Activated CD8-positive, alpha-beta memory T cell treated with anti-CD3 and anti-CD28 coated beads for 48 hours (primary cell): ENCODE measurements at places on chromosomes 11 and 22.

DNA sequence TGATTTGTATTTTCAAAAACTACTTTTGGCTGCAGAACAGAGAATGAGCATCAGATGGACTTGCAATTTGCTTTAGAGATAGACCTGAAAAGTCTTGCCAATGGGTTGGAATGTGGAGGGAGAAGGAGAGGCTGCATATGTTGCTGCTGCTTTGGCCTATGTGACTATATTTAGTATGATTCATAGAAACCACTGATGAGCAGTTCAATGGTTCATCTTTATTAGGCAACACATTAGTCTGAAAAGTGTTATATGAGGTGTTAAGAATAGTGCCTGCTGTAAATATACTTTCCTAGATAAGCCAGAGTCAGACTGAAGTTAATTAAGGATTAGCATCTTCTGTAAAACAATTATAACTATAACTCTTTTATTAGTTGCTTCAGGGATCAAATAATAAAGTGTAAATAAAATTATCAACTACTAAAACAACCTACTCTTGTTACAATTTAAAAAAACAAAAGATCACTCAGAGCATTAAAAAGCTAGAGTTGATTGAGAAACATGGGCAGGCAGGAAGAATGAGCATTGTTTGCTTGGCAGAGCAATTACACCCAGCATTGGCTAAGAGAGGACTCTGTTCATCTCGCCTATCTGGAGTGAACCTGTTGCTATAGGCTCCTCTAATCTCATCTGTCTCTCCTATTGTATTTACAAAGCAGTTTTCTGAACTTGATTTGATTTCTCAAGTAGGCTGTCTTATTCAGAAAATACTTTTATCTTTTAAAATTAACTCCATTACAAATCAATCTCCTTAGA is 36.3 kb downstream of the HORMAD2 start:
- no peak for DNase-seq

- DNase-seq = no peak
Measured at GRCh38 chr22:27028093-27028492, 370.7 kb downstream of the MIAT start.

GRCh38 chr11:113839842-113840241 is 35.5 kb downstream of the USP28 start:
- DNase-seq = no peak

DNA sequence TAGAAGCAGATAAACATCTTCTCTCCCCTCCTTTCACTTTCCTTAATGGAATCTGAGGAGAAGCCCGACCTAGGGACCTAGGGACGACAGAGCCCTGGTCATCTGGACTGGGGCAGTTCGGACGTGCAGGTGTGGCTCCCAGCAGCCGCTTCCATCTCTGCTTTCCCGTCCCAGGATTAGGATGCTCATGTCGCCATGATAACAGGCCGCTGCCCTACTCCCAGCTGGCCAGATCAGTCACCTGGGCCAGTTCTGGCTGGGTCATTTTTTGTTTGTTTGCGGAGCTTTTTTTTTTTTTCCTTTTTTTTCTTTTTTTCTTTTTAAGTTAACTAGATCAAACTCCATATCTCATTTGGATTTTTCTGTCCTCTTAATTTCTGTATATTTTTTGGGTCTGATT is 166.3 kb upstream of the TTC12 start:
- no peak for DNase-seq

DNA sequence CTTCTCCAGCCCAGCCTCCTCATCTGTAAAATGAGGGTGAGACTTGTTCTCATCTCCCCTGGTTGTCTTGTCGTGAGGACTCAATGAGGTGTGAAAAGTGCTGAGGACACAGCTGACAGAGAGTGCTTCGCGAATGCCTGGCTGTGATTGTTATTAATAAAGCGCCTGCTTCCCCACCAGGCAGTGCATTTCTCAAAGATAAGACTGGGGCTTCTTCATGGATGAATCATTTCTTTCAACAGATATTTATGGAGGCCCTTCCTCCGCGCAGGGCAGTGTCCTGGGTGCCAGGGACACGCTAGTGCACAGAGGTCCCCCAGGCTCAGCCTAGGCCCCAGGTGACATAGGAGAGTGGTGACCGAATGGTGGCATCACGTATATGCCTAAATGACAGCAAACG is 34.3 kb upstream of the SHISAL1 start:
- no peak for DNase-seq

- DNase-seq = no peak
Measured at GRCh38 chr11:2548596-2548995, 103.8 kb downstream of the KCNQ1 start.

DNA sequence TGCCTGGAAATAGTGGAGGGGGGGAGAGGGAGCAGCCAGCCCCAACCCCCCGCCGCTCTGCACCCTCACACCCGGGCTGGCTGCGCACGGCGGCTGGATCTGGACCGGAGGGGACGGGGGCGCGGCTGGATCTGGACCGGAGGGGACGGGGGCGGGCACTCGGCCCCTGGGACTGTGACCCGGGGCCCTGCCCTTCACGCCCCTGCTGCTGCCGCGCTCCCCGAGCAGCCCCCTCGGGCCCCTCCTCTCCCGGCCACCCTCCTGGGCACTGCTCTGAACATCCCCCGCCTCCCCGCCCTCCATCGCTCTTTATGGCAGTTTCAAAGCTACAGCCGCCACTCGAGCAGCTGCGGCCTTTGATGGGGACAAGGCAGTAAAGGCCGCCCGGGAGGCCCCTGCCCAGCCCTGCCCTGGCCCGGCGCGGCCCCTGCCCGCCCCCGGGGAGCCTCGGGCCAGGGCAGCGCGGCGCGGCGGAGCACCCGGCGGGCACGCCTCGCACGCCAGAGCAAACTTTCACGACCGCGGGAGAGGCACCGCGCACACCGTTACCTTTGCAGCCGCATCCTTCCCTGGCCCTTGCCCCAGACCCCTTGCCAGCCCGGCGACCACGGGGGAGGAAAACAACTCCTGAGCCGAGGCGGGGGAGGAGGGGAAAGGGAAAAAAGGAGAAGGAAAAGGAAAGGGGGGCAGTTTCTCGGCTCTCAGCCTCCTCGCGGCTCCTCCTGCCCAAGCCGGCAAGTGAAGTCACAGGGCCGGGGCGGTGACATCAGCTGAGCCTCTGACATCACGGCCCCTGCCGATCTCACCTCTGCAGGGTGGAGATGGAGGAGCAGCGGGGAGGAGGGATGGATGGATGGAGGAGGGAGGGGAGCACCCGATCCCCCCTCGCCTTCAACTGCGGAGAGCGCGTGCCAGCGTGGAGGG is 13.1 kb upstream of the TCF20 start:
- no peak for DNase-seq

GRCh38 chr22:37623075-37624016 is 14.7 kb downstream of the GGA1 start:
- no peak for DNase-seq

- no peak for DNase-seq
Measured at GRCh38 chr11:11229647-11230046, 123.4 kb downstream of the CSNK2A3 start.

- no peak for DNase-seq
Measured at GRCh38 chr11:96237766-96238266, 105.2 kb downstream of the MAML2 start.

DNA sequence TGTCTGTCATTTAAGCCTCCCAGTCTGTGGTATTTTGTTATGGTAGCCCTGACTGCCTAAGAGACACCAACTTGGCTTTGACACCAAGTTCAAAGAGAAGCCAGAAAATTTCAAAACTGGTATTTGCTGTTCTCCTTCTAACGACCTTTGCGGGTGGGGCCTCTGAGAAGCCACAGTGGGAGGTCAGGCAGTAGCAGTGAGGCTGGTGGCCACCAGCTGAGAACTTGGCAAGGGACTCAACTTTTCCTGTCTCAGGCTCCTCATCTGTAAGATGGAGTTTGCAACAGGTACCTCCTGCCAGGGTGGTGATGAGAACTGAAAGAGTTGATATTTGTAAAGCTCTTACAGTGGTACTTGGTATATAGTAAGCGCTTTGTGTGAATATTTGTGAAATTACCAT is 183.4 kb downstream of the BCR start:
- no peak for DNase-seq
